ENCODE measurements at places on chromosomes 13 and 19. TPM values are rescaled to one million over a fixed set of nuclear protein-coding genes. Genes with fewer than 3 reads are reported as not detected.

DNA sequence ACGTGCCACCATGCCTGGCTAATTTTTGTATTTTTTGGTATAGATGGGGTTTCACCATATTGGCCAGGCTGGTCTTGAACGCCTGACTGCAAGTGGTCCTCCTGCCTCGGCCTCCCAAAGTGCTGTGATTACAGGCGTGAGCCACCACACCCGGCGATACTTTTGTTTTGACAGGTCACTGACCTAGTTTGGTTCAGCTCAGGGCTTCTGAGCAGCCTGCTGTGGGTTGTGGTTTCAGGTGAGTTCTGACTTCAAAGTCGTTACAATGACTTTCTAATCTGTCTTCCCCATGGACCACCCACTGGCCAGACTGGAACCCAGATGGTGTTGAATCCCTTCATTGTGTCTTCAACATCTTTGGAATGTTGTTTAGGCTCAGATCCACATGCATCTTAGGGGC lies 73.8 kb downstream of the TRPM4 start:
- DNase-seq: no peak
- no peaks in the 10 kb centered on the region for H3K27me3 ChIP-seq
- H3K4me1 ChIP-seq: no peaks in the 10 kb centered on the region
- no peak overlapping the region for H3K4me3 ChIP-seq
- no peaks in the 10 kb centered on the region for H3K36me3 ChIP-seq
- H3K27ac ChIP-seq: no peak overlapping the region

Gene FXYD3
- total RNA-seq: 3.9 TPM

Gene CCDC124
- total RNA-seq: 67.8 TPM

GRCh38 chr13:105016266-105016665 lies 1519.2 kb downstream of the EFNB2 start:
- DNase-seq: no peak
- no peaks in the 10 kb centered on the region for H3K4me1 ChIP-seq
- H3K4me3 ChIP-seq: no peak overlapping the region
- H3K27ac ChIP-seq: no peak overlapping the region

Gene DIRAS1
- total RNA-seq: 0.36 TPM

DNA sequence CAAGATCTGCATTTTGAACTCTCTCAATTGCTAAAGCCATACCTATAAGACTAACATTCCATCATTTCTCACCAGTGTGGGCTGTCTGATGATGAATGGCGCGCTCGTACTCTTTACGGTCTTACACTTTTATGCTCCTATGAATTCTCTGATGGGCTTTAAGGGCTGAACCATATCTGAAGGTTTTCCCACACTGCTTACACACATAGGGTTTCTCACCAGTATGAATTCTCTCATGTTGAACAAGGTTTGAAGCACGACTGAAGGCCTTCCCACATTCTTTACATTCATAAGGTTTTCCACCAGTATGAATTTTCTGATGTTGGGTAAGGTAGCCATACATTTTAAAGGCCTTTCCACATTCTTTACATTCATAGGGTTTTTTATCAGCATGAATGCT lies 18.8 kb upstream of the ZNF607 start:
- no peaks in the 10 kb centered on the region for H3K36me3 ChIP-seq
- DNase-seq: no peak
- no peaks in the 10 kb centered on the region for H3K27me3 ChIP-seq
- no peak overlapping the region for H3K27ac ChIP-seq
- no peak overlapping the region for H3K4me3 ChIP-seq

DNA sequence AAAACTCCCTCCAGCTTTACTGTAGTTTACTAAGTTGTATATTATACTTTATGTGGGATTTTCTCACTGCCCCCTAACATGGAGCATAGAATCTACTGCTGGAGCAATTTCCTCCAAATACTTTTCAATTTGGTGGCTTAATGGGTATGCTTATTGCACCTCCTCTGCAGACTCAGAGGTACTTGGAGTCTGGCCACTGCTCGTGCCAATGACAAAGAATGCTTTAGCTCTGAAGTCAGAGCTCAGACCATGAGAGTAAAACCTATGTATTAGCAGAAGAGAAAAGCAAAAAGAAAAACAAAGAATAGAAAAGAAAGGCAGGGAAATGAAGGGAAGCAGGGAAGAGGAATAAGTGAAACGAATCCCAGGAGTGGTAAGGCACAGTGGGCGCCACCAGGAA lies 71.9 kb downstream of the SUCLA2 start:
- no peak overlapping the region for H3K27ac ChIP-seq
- no peak overlapping the region for H3K4me3 ChIP-seq
- DNase-seq: no peak
- no peaks in the 10 kb centered on the region for H3K36me3 ChIP-seq

DNA sequence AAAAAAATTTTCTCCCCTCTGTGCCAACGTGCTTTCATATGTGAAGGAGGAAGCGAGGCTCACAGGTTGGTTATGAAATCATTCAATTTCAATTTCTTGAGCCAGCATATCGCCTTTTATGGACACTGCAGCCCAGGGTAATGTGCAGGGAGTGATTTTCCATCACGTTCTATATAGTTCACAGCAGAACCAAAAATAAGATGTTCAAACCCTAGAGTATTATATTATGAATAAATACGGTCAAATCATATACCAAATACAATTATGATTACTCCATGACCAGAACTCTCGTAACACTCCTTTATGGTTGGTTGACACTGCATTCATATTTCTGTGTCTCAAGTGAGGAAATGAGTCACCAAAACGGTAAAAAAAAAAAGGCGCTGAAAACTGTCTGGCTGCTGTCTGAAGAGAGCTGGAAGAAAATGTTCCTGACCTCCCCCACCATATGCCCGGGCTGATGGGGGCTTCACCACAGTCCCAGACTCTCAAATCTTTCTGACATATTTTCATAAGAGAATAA lies 75.8 kb upstream of the UBAC2 start:
- no peak overlapping the region for H3K4me3 ChIP-seq
- peaks cover 3% of the 10 kb centered on the region for H3K27me3 ChIP-seq
- H3K36me3 ChIP-seq: no peaks in the 10 kb centered on the region
- H3K27ac ChIP-seq: no peak overlapping the region
- no peaks in the 10 kb centered on the region for H3K4me1 ChIP-seq
- DNase-seq: no peak

DNA sequence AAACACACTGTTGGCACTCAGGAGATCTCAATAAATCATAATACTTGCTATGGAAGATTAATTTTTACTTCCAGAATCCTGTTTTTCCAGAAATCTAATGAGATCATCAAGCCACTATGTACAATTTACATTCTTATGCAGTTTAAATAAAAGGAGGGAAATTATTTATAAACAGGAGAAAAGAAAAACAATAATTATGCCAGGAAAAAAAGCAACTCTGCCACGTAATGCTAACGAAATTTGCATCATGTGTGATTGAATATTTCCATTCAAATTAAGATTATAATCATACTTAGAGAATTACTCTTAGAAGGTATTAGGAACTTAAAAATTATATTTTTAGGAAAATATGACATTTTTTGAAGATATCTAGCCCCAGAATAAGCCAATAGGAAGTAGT lies 13.0 kb downstream of the FAM124A start:
- H3K27me3 ChIP-seq: no peaks in the 10 kb centered on the region
- no peak for DNase-seq
- H3K4me1 ChIP-seq: peaks cover 3% of the 10 kb centered on the region
- no peak overlapping the region for H3K27ac ChIP-seq
- no peaks in the 10 kb centered on the region for H3K36me3 ChIP-seq
- H3K4me3 ChIP-seq: no peak overlapping the region

- peaks cover 56% of the 10 kb centered on the region for H3K36me3 ChIP-seq
- H3K27ac ChIP-seq: no peak overlapping the region
- DNase-seq: no peak
- H3K4me1 ChIP-seq: peaks cover 12% of the 10 kb centered on the region
- no peak overlapping the region for H3K4me3 ChIP-seq
Measured at GRCh38 chr19:10115392-10116084, 4.0 kb downstream of the P2RY11 start.

Gene ZNF69
- total RNA-seq: 12.9 TPM

- H3K4me3 ChIP-seq: peak overlapping the region; percentile 17
- no peak for DNase-seq
- no peak overlapping the region for H3K27ac ChIP-seq
- H3K36me3 ChIP-seq: no peaks in the 10 kb centered on the region
- H3K27me3 ChIP-seq: no peaks in the 10 kb centered on the region
- peaks cover 6% of the 10 kb centered on the region for H3K4me1 ChIP-seq
Measured at GRCh38 chr19:35902870-35903475, 644 bp downstream of the HCST start.

DNA sequence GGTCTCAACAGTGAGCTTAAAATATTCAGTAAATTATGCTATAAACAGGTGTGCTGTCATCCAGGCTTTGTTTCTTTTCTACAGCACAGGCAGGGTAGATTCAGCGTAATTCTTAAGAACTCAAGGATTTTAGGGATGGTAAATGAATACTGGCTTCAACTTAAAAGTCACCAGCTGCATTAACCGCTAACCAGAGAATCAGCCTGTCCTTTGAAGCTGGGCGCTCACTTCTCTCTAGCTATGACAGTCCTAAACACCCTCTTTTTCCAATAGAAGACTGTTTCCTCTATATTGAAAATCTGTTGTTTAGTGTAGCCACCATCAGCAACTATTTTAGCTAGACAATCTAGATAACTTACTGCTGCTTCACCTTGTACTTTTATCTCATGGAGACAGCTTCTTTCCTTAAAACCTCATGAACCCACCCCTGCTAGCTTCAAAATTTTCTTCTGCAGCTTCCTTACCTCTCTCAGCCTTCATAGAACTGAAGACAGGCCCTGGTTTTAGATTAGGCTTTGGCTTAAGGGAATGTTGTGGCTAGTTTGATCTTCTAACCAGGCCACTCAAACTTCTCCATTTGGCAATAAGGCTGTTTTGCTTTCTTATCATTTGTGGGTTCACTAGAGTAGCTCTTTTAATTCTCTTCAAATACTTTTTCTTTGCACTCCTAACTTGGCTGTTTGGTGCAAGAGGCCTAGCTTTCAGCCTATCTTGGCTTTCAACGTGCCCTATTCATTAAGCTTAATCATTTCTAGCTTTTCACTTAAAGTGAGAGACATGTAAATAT lies 89.5 kb downstream of the USP12 start:
- H3K27ac ChIP-seq: no peak overlapping the region
- no peak overlapping the region for H3K4me3 ChIP-seq
- no peaks in the 10 kb centered on the region for H3K36me3 ChIP-seq
- no peaks in the 10 kb centered on the region for H3K4me1 ChIP-seq

- H3K4me1 ChIP-seq: no peaks in the 10 kb centered on the region
- H3K27ac ChIP-seq: no peak overlapping the region
- no peaks in the 10 kb centered on the region for H3K36me3 ChIP-seq
- DNase-seq: no peak
- H3K4me3 ChIP-seq: no peak overlapping the region
- H3K27me3 ChIP-seq: no peaks in the 10 kb centered on the region
Measured at GRCh38 chr19:47309038-47309437, 623 bp upstream of the C5AR1 start.

DNA sequence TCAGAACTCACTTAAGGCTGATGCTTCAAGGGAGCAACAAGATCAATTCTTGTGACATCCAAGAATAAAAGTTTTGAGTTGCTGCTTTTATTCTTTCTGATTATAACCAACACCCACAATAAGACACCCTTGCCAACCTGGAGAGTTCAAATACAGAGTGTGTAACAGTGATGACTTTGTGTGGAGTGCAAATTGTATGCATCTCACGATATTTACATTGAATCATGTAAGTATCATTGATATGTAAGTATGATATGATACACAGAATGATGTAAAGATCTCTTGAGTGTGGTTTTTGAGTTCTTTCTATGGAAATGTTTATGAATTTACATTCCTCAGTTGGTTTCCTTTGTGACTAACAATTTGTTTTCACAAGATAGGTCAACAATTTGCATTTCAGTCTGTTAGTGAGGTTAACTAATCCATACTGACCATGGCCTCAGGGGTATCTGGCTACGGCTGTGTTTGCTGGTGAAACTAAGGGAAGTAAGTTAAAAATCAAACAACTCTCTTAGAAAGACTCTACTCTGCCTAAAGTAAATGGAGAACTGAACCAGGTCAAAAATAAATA lies 12.4 kb downstream of the LHFPL6 start:
- DNase-seq: no peak
- no peaks in the 10 kb centered on the region for H3K36me3 ChIP-seq
- H3K27ac ChIP-seq: no peak overlapping the region
- no peaks in the 10 kb centered on the region for H3K27me3 ChIP-seq
- H3K4me3 ChIP-seq: no peak overlapping the region

- no peak overlapping the region for H3K4me3 ChIP-seq
- H3K27me3 ChIP-seq: no peaks in the 10 kb centered on the region
- no peaks in the 10 kb centered on the region for H3K36me3 ChIP-seq
- no peak for DNase-seq
- no peak overlapping the region for H3K27ac ChIP-seq
Measured at GRCh38 chr19:51251468-51251820, 564 bp downstream of the SIGLECL1 start.

DNA sequence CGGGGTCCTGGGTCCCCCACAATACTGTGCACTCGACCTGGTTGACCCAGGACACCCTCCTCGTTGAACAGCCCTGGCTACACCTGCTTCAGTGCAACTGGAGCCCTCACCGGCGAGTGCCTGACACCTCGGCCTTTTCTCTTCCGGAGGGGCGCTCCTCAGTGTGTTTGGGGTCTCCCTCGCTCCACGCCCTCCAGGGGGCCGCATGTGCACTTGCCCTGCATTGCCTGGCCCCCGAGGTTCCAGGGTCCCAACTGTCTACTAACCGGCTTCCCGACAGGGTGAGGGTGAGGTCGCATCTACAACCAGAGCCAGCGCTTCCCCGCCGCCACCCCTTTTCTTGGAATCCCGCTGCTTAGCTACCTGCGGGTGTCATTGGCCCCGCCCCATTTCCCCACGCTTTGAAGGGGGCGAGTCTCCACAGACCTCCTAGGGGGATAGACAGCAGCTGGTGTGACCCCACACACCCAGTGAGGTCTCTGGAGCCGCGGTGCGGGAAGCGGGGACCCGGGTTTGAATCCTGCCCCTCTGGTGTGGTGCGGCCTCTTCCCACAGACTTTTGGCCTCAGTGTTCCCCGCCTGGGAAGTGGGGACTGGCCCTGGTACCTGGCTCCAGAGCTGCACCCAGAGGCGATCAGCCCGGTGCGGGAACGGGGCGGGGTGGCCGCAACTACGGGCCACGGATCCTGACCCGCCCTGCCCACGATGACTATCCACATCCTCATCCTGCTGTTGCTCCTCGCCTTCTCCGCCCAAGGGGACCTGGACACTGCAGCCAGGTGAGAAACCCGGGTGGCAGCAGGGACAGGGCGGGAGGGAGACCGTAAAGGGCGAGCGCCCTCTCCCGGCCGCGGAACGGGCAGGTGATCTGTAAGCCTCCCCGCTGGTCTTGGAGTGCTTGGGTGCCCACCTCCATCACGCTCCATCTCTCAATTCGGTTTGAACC lies at the start of gene ADM5:
ADM5 (plus strand) TSS at position 462 of the 946 bp plus-strand sequence; CDS start at position 706, 244 bp downstream.
- H3K4me3 ChIP-seq: no peak within 1 kb of the TSS
- peaks cover 25% of the 10 kb centered on the region for H3K4me1 ChIP-seq
- no peak for DNase-seq
- H3K27ac ChIP-seq: no peak within 1 kb of the TSS
- H3K27me3 ChIP-seq: no peaks in the 10 kb centered on the region
- no peaks in the 10 kb centered on the region for H3K36me3 ChIP-seq

- H3K36me3 ChIP-seq: no peaks in the 10 kb centered on the region
- no peak overlapping the region for H3K4me3 ChIP-seq
- no peak overlapping the region for H3K27ac ChIP-seq
- no peaks in the 10 kb centered on the region for H3K27me3 ChIP-seq
- peaks cover 6% of the 10 kb centered on the region for H3K4me1 ChIP-seq
Measured at GRCh38 chr19:35559281-35559659, 4.2 kb downstream of the ATP4A start.
